ENCODE measurements at places on chromosomes 1 and 21. TPM values are rescaled to one million over a fixed set of nuclear protein-coding genes. Genes with fewer than 3 reads are reported as not detected.

DNA sequence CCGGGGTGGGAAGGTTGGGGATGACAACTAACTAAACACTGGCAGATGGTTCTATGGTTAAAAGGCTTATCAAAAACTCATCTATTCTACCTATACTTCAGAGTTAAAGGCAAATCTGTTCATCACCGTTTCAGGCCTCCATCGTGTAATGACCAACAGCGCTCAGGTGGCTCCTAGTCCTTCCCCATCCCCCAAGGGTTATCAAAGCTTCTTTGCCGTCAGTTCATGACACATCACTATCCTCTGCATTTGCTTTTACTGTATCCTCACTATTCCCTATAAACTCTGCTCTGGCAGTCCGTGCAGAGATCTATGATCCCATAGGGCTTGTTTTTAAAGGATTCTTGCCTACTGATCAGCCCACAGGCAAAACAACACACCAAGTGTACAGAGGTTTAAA, 8.2 kb downstream of the HMGN1 start:
- DNase-seq = no peak
- H3K4me3 ChIP-seq = no peak overlapping the region
- peaks cover 21% of the 10 kb centered on the region for H3K36me3 ChIP-seq
- H3K27ac ChIP-seq = no peak overlapping the region
- H3K27me3 ChIP-seq = no peaks in the 10 kb centered on the region
- H3K4me1 ChIP-seq = peaks cover 14% of the 10 kb centered on the region

DNA sequence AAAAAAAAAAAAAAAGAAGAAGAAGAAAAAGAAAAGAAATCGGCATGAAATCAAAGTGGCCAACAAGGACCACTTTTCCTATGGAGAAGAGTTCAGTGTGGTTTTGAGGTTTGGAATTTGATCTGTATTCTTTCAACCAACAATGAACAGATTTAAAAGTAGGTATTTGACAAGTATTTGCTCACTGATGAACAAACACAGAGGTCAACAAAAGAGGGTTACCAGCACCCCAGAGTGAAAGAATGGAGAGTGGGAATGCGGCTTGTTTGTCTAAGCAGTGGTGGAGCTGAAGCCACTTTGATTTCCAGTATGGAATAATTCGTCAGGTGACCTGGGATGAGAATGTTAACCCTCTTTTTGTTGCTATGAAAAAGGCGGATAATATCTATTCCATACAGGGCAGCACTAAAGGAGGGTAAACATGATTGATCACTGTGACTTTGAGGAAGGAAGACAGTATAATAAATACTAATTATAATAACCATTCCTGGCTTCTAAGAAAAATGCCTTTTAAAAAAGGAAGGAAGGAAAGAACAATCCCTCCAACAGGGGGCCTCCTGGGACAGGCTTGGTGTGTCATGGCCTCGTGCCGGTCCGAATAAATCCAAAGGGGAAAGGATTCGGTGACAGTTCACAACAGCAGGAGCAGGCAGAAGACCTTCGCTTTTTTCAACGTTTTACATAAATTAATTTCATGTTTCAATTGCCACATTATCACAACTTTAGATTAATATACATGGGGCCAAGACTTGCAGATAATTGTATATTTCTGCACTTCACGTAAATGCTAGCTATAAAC, 37.2 kb upstream of the SIM2 start:
- no peaks in the 10 kb centered on the region for H3K36me3 ChIP-seq
- no peaks in the 10 kb centered on the region for H3K4me1 ChIP-seq
- no peak overlapping the region for H3K4me3 ChIP-seq
- no peak overlapping the region for H3K27ac ChIP-seq

GRCh38 chr1:42658877-42659337, 684 bp downstream of the PPIH start:
- peaks cover 26% of the 10 kb centered on the region for H3K4me1 ChIP-seq
- H3K36me3 ChIP-seq = peaks cover 7% of the 10 kb centered on the region
- H3K27ac ChIP-seq = peak overlapping the region; percentile 65
- no peak for DNase-seq
- H3K4me3 ChIP-seq = peak overlapping the region; percentile 89
- no peaks in the 10 kb centered on the region for H3K27me3 ChIP-seq

Gene HSD3B1
- total RNA-seq = not detected

Gene ATP5PF
- total RNA-seq = 56.6 TPM

DNA sequence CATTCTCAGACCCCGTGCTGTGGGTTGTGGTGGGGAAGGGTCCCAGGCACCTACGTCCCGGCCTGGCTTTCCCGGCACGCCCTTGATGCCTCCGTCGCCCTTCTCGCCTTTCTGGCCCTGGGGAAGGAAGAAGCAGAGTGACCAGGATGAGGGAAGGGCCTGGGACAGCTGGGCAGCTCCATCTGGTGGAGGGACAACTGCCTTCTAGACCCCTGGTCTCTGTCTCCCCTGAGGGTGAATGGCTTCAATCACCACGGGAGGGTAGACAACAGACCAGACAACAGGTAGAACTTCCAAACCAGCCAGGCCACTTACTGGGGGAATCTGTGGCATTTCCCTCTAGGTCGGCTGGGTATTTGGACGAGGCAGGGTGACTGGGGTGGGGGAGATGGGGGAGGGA, 11.9 kb downstream of the COL16A1 start:
- no peaks in the 10 kb centered on the region for H3K4me1 ChIP-seq
- no peaks in the 10 kb centered on the region for H3K36me3 ChIP-seq
- H3K4me3 ChIP-seq = no peak overlapping the region
- H3K27me3 ChIP-seq = no peaks in the 10 kb centered on the region
- DNase-seq = no peak

- peaks cover 54% of the 10 kb centered on the region for H3K36me3 ChIP-seq
- peaks cover 64% of the 10 kb centered on the region for H3K4me1 ChIP-seq
- no peak overlapping the region for H3K27ac ChIP-seq
- H3K27me3 ChIP-seq = no peaks in the 10 kb centered on the region
- no peak overlapping the region for H3K4me3 ChIP-seq
These were observed 15.2 kb downstream of the LY9 start for GRCh38 chr1:160811147-160811546.

Measured in CD4-positive, alpha-beta memory T cell (primary cell).